ENCODE measurements at places on chromosomes 1 and 21. TPM values are rescaled to one million over a fixed set of nuclear protein-coding genes. Genes with fewer than 3 reads are reported as not detected.

- DNase-seq: peak; percentile 89
These were observed 14.0 kb upstream of the NCF2 start for GRCh38 chr1:183604038-183604808.

- DNase-seq: no peak
These were observed 136.7 kb downstream of the CENPF start for GRCh38 chr1:214739621-214740238.

GRCh38 chr1:224196813-224197600 is 14.0 kb downstream of the DEGS1 start:
- DNase-seq: no peak

DNA sequence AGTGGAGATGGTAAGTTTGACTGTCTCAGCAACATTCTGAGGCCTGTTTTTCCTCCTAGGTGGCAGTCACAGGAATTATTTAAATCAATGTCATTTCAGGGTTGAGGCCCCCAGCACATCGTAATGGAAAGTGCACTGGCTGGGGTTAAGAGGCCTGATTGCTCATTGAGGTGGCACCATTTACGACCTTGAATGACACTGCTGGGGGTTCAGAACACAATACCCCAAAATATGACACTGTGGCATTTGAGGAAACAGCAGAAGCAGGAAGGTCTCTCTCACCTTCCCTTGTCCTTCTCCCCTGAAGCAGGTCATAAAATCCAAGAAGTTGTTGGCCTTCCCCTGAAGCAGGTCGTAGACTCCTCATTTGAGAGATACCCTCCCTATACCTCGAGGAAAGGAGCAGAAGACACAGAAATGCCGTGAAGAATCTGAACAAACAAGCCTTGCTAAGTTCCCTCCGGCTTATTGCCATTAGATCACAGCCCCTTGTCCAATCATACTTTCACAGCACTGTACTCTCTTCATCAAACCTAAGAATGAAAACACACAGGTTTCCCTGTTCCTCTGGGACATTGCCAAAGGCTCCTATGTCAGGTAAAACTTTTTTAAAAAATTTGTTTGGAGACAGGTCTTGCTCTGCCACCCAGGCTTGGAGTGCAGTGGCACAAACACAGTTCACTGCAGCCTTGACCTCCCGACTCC is 71.3 kb downstream of the S1PR1 start:
- no peak for DNase-seq

DNA sequence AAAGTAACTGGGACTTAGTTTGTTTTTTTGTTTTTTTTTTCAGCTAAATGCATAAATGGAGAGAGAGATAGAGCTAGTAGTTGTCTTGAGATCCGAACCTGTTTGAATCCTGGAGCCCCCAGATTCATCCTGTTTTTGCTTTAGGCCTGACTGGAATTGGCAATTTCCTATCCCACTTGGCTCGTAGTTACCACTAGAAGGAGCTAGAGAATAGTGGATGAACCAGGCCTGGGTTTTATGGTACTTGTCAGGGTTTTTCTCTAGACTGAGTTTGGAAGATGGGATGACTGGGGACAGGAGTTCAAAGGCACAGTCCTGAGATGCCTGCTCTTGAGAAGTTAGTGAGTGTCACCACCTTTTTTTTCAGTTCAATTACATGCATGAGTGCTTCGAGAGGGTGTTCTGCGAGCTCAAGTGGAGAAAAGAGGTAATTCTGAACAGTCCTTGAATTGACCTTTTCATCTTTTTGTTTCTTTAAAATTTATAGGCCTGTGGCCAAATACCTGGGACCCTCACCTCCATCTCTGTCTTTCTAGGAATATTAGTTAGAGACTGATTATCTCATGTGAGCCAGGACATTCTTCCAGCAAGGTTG is 23.4 kb downstream of the CELF3 start:
- no peak for DNase-seq

WDR64 gene
- not detected for polyA plus RNA-seq

RUNX3 gene
- 29.7 TPM for polyA plus RNA-seq

GRCh38 chr1:152325111-152325510 is at the start of gene FLG:
FLG (minus strand) TSS chr1:152325239; CDS start chr1:152315456, 9,783 bp downstream.
- DNase-seq: no peak

DNA sequence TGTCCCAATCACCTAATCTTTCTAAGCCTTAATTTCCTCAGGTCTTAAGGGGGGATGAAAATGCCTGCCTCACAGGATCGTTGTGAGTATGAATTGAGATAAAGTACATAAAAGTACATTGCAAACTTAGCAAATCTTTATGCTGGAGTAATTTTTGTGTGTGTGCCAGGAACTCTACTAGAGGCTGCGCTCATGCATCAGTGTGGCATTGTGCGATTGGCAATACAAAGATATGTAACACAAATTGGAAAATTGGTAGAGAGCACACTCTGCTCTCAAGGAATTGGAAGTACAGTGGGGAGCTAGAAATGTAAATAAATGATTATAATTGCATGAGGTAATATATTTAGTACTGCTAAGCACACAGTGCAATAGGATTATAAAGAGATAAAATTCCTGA is 398.3 kb downstream of the DUSP10 start:
- DNase-seq: no peak

- DNase-seq: no peak
These were observed 31.8 kb downstream of the ZNF644 start for GRCh38 chr1:90989990-90990389.

GRCh38 chr1:117565076-117565556 is 40.7 kb upstream of the TENT5C start:
- DNase-seq: no peak

DNA sequence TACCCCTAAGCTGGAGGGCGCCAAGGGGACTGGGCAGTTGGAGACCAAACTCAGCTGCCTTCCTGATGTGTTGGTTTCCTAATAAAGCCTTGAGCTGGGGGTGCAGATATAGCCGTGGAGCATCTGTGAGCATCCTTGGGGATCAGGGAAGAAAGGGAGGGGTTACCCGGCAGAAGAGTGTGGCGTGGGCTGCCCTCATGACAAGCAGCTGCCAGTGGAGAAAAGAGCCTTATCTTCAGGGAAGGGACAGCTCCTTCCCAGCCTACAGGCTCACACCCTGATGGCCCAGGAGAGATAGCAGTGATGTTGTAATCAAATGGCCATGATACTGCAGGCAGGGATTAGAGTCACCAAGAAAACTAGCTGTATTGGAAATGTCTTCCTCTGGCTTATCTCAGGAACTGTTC is 10.8 kb upstream of the NFASC start:
- DNase-seq: no peak

CD101 gene
- polyA plus RNA-seq: 0.56 TPM

GRCh38 chr1:165862448-165862847 is 35.0 kb downstream of the UCK2 start:
- no peak for DNase-seq

GRCh38 chr1:53371851-53372250 is 44.0 kb upstream of the LRP8 start:
- no peak for DNase-seq

- DNase-seq: no peak
These were observed 28.4 kb upstream of the AGPAT3 start for GRCh38 chr21:43836616-43837015.

GRCh38 chr1:82392513-82392912 is 591.8 kb downstream of the ADGRL2 start:
- no peak for DNase-seq

PPFIA4 gene
- not detected for polyA plus RNA-seq

DNA sequence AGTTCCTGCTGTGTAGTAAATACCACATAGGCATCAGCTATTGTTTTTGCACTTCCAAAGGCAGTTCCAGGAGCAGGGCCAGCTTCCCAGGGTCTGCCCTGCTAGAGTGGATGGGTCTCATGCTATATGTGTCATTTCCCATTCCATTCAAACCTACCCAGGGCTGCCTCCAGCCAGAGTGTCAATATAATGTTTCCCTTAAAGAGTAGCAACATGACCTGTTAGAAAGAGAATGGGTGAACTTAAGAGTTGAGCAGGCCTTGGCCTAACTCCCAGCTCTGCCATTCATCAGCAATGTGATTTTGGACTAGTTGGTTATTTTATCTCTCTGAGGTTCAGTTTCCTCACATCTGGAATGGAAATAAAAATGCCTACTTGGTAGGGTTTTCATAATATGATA is 44.9 kb downstream of the RAB3B start:
- no peak for DNase-seq

GRCh38 chr1:67711855-67712212 is 26.8 kb downstream of the GADD45A start:
- DNase-seq: no peak

DNA sequence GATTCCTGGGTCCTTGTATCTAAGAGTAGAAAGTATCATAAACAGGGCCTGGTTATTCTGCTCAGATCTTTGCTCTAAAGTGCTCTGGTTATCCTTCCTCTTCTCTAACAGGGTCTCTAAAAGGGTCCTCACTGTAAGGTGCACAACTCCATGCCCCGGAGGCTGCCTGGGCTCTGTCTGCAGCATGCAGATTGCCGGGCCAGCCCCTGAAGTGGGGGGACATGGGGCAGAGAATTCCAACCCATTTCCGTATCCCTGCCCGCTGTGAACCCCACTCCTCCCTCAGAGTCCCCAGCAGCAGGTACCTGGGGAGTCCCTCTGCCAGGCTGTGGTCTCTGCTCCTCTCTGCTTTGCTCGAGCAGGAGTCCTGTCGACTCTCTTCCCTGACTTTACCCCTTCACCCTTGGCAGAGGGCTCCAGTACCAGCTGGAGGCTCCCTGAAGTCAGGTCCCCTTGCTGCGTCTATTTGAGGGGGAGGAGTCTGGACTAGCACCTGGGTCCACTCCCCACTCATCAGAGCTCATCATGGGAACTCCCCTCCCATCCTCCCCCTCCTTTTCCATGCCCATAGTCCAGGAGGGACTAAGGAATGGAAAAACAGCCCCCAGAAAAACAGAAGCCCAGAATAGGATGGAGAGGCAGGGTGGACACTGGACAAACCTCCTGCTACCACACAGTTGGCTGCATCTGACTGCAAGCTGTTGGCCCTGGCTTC is 12.1 kb downstream of the BLACAT1 start:
- DNase-seq: no peak

DNA sequence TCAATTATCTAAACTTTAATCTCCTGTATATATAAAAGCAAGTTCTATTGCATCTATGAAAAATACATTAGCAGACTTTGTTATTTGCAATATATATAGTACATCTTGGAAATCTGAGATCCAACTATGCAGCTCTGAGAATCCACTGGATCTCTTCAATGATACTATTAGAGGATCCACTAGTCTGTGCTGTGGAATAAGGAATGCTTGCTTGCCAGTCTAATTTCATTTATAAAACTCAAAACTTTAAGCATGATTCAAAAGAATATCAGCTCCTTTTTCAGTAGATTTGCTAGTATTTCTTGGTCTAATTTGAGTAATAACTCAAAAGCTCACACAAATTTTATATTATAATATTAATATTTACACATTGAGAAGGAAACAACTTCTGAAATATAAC is 115.1 kb downstream of the SPATA6 start:
- DNase-seq: no peak

DNA sequence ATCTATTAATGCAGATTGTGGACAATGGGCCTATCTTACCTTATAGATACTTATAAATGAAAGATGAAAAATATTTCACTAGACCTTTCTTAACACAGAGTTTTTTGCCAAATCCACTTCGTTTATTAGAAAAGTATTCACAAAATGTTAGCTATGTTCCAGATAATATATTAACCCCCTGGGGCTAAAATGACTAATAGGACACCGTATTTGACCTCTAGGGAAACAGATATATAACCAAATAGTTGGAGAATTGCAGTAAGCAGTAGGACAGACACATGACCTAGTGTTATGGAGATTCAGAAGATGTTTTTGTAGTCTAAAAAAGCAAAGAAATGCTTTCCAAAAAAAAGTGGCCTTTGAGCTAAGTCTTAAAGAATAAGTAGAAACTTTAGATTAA is 106.9 kb downstream of the SEC16B start:
- no peak for DNase-seq
